Stimulated activated CD8-positive, alpha-beta memory T cell treated with anti-CD3 and anti-CD28 coated beads, Interleukin-12 subunit alpha, Interleukin-12 subunit beta, amount 100 ng/mL, for 4 hours (primary cell): ENCODE measurements at places on chromosomes 12 and 14.
A peak's percentile ranks its signal among the peaks of the same experiment; 100 is the strongest.

DNA sequence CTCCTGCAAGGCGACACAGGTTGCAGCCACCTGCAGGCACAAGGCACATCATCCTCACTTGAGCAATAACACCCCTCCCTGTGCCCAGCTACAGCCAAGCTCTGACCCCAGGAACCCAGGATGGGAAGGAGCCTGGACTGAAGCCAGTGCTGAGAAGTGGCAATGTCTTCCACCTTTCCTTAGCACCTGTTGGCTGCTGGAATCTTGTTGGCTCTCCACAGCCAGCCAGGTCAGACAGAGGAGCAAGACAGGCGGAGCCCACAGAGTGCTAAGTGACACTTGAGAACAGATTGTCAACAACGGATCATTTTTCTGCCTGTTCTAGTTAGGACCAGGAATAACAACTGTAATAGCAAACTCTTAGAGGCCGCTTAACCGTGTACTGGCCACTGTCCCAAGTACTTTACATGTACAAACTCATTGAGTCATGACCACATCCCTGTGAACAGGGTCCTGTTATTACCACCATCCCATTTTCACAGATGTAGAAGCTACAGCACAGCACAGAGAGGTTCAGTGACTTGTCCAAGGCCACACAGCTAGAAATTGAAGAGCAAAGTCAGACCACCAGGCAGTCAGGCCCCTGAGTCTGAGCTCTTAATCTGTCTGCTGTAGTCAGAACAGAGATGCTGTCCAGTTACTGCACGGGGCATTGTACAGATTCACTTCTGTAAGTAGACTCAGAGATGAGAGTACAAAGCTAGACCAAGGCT lies 45.6 kb downstream of the RNFT2 start:
- DNase-seq, result no peak

DNA sequence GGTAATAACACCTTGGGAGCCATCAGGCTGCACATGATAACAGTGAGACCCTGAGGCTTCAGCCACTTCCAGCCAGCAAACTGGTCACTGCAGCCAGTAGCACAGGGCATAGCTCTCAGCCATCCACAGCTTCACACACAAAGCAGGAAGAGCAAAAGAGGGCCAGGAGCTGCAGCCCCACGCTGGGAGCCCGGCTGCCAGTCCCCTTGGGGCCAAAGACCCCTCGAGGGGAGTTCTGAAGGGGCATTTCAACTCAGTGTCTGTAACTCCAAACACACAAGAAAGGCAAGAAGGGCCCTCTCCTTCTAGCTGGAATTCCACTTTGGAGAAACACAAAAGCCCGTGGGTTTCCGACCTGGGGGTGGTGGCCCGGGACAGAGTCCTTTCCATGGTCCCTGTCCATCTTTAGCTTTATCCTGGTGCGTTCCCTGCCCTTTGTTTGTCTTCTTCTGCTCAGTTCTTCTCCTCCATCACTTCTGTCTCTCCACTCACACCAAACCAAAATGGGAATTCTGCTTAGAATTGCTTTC lies 151.8 kb upstream of the FKBP4 start:
- no peak for DNase-seq

- no peak for DNase-seq
Measured at GRCh38 chr14:55772486-55772885, 192.5 kb downstream of the KTN1 start.

DNA sequence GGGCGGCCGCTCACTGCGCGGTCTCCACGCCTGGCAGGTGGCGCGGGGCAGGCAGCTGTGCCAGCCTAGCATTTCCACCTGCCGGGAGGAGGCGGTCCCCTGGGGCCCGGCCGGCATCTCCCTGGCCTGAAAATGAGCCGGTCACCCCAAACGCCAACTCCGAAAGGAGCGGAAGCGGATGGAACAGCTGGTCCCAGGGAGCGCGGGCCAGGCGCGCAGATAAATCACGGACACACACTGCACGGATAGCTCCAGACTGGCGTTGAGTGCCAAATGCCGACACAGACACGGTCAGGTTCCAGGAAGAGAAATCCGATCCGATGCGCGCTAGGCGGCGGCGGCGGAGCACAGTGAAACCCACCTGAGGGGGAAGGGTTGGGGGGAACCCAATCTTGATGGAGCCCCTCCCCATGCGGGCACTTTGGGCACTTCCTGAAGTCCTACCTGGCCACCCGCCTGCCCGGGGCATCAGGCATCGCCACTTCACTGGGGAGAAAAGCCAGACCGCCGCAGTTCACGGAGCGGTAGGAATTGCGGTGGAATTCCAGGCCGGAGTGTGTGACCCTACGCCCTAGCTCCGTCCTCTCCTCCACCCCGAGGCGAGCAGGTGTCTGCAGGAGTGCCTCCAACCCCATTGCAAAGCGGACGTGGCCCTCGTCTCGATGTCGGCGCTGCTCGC lies 624 bp upstream of the PLEKHD1 start:
- DNase-seq, result no peak

- DNase-seq, result no peak
Measured at GRCh38 chr12:1706632-1706980, 15.7 kb downstream of the ADIPOR2 start.

GRCh38 chr14:101559624-101560533 lies 1.4 kb upstream of the DIO3 start:
- DNase-seq, result no peak

DNA sequence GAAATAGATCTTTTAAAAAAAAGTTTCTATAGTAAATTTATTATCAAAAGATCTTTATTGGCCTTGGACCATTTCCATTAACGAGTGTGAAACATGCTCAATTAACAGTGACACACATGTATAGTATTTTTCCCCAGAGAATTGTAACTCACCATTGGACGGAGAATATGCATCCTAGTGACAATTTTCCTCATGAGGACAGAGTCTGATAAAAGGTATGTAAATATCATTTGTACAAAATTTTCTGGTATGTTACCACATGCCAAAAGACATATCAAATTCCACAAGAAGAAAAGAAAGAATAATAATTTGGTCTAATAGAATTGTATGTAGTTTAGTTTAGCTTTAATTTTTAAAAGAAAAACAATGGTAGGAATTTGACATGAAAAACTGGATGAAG lies 1096.0 kb upstream of the FLRT2 start:
- DNase-seq, result no peak

DNA sequence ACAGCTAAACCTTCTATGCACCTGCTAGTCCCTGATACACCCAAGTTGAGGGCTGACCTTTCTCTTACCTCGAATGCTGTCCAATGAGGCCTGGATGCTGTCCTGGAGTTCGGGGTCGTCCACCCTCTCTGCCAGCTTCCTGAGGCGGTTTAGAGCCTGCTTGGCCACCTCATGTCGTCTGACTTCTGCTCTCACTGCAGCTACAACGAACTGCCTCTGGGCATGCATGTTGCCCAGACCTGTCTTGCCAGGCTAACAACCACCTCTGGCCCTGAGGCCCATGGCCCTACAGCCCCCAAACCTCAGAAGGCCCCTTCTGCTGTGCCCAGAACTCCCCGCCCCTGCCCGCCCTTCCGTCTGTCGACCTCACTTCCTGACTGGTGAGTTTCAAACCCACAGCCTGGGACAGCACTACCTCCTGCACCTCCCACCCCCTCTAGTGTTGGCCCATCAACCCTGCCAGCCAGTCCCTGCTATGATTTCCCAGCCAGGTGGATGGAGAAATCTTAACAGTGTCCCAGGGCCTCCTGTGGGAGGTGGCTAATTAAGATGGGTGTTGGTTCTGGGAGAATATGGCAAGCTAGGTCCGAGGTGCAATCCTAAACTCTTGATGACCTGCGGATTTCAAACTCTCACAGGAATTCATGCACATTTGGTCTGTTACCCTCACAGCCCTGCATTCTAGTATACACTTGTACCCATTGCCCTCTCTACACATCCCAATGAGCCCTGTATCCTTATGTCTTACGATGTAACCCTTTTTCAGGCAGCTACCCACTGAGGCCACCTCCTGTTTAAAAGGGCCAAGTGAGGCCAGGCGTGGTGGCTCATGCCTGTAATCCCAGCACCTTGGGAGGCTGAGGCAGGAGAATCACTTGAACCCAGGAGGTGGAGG lies 2.7 kb upstream of the TSPAN31 start:
- peak; percentile 65 for DNase-seq

GRCh38 chr14:93708800-93709199 lies 79.5 kb downstream of the PRIMA1 start:
- no peak for DNase-seq

GRCh38 chr12:57001448-57001906 lies 4.9 kb downstream of the ZBTB39 start:
- peak; percentile 51 for DNase-seq

GRCh38 chr12:94769047-94769420 lies 118.7 kb upstream of the TMCC3 start:
- no peak for DNase-seq

GRCh38 chr14:64801800-64802199 lies 77.9 kb downstream of the SPTB start:
- DNase-seq, result no peak

GRCh38 chr12:3041558-3042164 lies 35.5 kb upstream of the TSPAN9 start:
- DNase-seq, result no peak

DNA sequence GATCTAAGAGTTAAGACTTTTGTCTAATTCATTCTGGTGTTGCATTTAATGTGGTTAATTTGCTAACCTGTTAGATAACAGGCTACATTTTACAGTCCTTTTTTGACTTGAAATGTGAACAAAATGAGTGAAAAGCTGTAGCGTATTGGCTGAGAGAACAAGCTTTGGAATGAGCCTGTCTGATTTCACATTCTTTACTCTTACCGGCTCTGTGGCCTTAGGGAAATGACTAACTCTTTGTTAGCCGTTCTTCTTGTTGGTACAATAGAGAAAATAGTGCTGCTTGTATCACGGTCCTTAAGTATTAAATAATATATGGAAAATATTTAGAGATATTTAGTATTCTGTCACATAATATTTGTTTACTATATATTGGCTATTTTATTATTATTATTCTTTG lies 1.9 kb downstream of the MNAT1 start:
- no peak for DNase-seq

- no peak for DNase-seq
Measured at GRCh38 chr12:107248187-107248586, 154.8 kb upstream of the CRY1 start.

- no peak for DNase-seq
Measured at GRCh38 chr12:59056966-59057365, 136.7 kb upstream of the LRIG3 start.

DNA sequence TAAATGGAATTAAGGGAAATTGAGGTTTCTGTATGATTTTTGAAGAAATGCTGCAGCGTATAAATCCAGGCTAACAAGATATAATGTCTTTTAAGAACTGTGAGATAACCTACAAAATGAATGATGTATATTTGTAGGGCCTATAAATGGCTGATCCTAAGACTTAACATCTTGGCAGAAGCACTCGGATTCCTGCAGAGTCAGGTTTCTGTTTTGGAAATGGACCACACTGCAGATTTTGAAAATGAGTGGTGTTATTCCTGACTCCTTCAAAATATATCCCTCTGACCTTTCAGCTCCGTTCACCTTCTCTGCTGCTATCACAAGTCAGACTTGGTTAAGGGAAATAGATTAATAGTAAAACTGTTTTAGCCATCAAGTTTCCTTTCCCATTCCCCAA lies 5.0 kb downstream of the TIGAR start:
- no peak for DNase-seq

GRCh38 chr12:70094467-70094866 lies 148.8 kb upstream of the CNOT2 start:
- DNase-seq, result no peak
